ENCODE measurements at places on chromosomes 1 and 21. TPM values are rescaled to one million over a fixed set of nuclear protein-coding genes. Genes with fewer than 3 reads are reported as not detected.

LY9 gene
- 131 TPM for total RNA-seq

NPPA gene
- total RNA-seq, result not detected

AJAP1 gene
- total RNA-seq, result not detected

DVL1 gene
- total RNA-seq, result 43.7 TPM

ZNF593 gene
- total RNA-seq, result 10.7 TPM

PKP1 gene
- not detected for total RNA-seq

CBR1 gene
- total RNA-seq, result 25.2 TPM

IFI44 gene
- 49.4 TPM for total RNA-seq

IL6R gene
- total RNA-seq, result 106 TPM

RGL1 gene
- total RNA-seq, result 5.1 TPM

SPRR5 gene
- total RNA-seq, result not detected

LDLRAD1 gene
- total RNA-seq, result not detected

TMEM200B gene
- total RNA-seq, result not detected
